NCI-H2081 (cell line): ENCODE measurements at places on chromosomes 5 and 9.

DNA sequence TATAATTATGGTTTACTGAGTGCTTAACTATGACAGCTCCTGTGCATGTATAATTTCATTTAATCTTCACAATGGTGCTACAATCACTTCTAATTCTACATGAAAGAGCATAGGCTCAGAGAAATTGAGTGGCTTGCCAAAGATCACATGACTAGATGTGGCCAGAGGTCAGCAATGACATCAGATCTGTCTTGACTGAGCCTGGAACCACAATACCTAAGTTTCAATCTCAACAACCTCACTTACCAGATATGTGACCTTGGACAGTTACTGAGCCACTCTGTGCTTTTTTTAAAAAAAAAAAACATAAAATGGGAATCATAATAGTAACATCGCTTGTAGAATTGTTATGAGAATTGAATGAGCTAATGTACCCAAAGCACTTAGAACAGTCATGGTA, 130.7 kb downstream of the TRIM32 start:
- DNase-seq: no peak

DNA sequence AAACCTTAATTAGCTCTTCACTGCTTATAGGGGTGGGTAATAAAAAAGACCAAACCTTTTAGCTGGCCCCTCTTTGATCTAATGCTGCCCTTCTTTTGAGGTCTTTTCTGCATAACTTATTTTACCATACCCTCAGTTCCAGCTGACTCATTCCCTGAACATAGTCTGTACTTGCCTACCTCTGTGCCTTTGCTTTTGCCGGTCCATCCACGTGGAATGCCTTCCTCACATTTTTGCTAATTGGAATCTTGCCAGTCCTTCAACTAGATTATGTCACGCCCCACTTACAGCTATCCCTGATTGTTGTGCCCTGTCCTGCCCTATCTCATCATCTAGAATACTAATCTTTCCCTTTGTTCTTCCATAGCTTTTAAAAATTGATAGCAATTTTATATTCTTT, 44.2 kb downstream of the FAF2 start:
- no peak for DNase-seq

DNA sequence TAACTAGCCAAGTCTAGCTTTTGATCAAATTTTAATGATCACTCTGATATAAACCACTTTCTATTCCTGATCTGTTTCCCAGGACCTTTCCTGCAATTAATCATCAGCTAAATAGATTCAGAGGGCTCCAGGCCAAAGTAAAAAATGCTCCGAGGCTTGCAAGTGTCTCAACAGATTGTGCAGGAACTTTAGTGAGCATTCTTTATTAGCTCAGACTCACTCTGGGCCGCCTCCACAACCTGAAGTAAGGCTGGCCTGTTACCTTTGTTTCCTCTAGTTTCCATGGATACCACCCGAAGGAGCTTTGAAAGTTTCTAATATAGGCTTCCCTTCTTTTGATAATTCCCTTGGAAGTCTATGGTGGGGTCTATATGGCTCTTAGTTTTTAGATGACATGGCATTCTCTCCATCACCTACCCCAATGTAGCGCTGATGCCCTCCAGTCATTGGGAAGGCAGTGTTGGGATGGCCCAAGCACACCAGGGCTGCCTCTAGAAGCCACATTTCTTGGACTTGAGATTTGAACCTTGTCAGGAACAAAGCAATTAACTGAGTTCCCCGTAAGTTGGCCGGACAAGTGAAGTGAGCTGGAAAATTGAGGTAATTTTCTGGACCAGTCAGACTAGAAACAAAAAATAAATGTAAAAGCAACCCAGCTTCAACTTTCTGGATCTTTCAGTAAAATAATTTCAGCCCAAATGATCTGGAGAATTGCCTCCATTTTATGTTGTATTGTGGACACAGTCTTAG, 97.6 kb upstream of the LHFPL2 start:
- no peak for DNase-seq

GRCh38 chr5:56837956-56838355, 22.6 kb downstream of the MAP3K1 start:
- DNase-seq: no peak

GRCh38 chr5:122311961-122312590, at the start of gene SNCAIP:
SNCAIP (plus strand) TSS chr5:122312237; CDS start chr5:122391135, 78,898 bp downstream.
- peak; percentile 53 for DNase-seq

GRCh38 chr5:101482931-101483330, 579.8 kb upstream of the ST8SIA4 start:
- no peak for DNase-seq

GRCh38 chr5:68406767-68407241, 191.2 kb downstream of the PIK3R1 start:
- DNase-seq: no peak

- DNase-seq: no peak
These were observed 163.4 kb upstream of the CD180 start for GRCh38 chr5:67360047-67360446.

- no peak for DNase-seq
These were observed 717.3 kb upstream of the CHD1 start for GRCh38 chr5:99646011-99646647.

DNA sequence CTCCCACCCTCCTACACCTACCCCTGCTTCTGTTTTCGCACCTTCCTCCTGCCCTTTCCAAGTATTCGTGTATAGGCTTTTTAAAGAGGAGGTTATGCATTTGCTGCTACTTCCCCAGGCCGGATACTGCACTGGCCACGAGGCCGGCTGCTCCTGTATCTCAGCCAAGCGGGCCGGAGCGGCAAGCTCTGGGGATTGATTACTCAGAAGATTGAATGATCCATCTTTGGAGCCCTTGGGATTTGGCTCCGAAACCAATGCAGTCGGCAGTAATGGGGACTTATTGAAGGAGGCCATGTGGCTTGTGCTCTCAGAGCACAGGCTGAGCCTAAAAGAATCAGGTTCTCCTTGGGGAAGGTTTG, 405.3 kb downstream of the TLE4 start:
- no peak for DNase-seq

- peak; percentile 93 for DNase-seq
These were observed 268.3 kb upstream of the WWC1 start for GRCh38 chr5:168023191-168023590.

GRCh38 chr5:56112526-56113121, 117.9 kb upstream of the IL6ST start:
- no peak for DNase-seq

DNA sequence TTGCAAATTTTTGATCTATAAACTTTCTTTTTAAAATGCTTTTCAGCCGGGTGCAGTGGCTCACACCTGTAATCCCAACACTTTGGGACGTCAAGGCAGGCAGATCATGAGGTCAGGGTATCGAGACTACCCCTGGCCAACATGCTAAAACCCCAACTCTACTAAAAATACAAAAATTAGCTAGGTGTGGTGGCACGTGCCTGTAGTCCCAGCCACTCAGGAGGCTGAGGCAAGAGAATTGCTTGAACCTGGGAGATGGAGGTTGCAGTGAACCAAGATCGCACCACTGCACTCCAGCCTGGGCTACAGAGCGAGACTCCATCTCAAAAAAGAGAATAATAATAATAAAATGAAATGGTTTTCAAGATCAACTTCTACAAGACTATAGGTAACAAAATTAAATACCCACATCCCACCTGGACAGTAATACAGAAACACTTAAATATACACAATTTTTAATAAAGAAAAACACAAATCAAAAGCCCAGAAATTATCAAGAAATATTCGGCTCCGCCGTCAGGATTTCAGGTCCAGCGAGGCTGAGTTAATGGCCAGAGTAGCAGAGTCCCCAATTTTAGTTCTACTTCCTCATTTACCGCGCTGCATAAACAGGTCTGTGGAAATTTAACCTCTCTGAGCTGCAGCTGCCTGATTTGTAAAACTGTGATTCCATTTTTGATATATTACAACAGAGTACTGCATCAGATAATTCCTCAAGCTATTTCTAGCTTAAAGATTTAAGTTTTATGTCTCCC, 4.0 kb downstream of the TUT7 start:
- no peak for DNase-seq

GRCh38 chr9:37408933-37409710, 13.4 kb upstream of the GRHPR start:
- no peak for DNase-seq

DNA sequence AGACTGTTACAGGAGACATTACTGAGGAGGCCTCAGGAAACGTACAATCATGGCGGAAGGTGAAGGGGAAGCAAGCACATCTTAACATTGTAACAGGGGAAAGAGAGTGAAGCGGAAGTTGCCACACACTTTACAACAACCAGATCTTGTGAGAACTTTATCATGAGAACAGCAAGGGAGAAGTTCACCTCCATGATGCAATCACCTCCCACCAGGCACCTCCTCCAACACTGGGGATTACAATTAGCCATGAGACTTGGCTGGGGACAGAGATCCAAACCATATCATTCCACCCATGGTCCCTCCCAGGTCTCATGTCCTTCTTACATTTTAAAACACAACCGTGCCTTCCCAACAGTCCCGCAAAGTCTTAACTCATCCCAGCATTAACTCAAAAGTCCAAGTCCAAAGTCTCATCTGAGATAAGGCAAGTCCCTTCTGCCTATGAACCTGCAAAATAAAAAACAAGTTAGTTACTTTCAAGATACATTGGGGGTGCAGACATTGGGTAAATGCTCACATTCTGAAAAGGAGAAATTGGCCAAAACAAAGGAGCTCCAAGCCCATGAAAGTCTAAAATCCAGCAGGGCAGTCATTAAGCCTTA, 138.3 kb downstream of the TMEM161B start:
- no peak for DNase-seq

GRCh38 chr5:91178461-91178860, 204.7 kb downstream of the ARRDC3 start:
- DNase-seq: no peak

DNA sequence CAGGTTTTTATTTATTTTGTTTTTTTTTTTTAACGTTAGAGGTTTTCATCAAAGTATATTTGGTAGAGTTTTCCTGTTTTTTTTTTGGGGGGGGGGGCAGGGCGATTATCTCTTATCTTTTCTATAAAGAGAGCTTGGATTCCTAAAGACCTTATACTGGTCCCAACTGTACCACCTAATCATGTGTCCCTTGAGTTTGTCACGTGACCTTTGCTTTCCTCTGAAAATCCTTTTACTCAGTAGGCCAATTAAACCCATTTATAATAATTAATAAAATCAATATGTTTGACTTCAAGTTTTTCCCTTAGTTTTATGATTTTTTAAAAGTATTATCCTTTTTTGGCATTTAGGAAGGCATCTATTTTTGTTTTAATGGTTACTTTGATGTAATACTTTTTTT, 286.4 kb downstream of the AOPEP start:
- DNase-seq: no peak

GRCh38 chr5:6505416-6505755, 56.7 kb downstream of the UBE2QL1 start:
- no peak for DNase-seq

DNA sequence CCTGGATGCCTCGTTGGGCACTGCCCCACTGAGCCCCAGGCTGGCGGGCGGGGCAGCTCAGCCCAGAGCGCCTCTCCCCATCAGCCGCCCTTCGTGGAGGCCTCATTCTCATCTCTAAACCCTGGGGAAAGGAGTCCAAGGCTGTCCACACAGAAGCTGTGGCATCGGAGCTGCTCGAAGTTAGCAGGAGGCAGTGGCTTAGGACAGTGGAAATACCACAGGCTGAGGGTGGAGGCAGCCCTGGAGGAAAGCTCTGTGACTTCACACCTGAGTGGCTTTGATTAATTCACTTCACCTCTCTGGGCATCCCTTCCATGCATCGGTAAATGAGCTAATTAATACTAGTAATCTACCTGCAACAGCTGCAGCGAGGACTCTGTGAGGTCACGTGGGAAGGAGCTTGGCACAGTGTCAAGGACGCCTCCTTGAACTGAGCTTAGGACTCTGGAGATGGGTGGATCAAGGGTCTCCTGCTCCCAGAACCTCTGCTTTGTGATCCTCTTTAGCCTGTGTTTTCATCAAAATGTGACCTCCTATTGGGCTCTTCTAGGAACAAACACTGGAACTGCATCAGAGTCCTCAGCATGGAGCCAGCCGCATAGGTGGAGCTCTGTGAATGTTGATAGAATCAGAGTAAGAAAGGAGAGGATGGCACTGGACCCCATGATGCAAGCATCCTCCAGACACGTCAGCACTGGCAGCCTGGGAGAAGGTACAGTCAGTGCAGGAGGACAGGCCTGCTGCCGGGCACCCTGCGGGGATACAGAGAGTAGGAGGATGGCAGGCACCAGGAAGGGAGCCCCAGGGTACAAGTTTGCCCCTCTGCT, 842 bp upstream of the ANGPTL2 start:
- DNase-seq: no peak

DNA sequence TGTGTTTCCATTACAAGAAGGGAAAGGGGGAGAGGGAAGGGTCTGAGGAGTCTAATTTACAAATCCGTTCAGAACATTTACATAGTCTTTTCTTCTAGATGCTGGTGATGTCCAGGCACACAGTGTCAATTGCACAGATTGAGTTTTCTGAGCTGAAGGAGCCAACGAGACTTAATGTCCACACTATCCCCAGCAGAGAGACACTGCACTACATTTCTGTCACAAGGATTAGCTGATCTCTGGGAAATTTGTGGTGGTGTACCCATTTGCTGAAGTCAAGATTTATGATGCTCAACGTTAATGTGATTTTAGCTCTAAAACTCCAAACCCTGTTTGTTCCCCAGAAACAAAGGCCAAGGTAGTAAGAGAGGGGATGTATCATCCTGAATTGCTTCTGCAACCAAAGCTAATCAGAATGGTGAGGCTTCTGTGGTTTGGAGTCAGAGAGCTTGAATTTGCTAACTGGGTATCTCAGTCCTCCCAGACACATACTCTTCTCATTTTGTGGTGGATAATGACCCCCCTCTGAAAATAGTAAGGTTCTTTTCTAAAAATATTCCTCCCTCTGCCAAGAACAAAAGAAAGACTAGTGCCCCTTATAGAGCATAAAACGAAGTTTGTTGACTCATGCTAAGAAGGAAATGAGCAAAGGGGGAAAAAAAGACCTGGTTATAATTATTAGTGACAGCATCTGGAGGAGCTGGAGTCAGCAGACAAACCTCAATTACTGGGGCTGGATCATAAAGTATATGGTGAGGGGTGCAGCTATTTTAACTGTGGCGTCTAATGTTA, 416.9 kb downstream of the PSAT1 start:
- no peak for DNase-seq

GRCh38 chr9:129282272-129282671, 104.2 kb upstream of the IER5L start:
- no peak for DNase-seq

DNA sequence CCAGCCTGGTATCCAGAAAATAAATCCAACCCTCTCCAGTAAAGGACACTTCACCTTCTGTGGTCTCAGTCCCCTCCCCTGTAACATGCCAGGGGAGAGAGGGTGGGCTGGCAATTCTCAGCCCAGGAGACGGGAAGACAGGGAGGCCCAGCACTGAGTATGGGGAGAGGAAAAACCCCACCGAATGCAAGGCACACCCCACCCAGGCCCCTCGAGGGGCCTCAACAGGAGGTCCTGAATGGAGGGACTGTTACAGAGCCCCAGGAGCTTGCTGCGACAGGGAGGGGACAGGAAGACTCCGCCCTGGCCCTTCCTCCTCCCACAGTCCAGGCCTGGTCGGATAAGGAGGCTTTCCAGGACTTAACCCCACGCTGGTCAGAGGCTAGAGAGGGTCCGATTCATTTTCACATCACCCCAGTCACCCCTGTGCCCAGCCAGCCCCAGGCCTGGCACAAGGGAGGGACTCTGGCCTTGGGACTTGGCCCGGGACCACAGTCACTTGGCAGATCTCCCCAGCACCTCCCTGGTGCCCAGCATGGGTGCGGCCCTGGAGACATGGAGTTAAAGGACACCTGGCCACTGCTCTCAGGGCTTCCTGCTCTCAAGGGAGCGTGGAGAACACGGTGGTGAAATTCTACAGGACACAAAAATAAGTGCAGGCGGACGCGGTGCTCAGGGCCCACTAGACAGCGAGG, 44.9 kb upstream of the STXBP1 start:
- peak; percentile 42 for DNase-seq

- no peak for DNase-seq
These were observed 12.7 kb upstream of the MPDZ start for GRCh38 chr9:13292158-13292557.
